ENCODE measurements at places on chromosomes 11 and 22. TPM values are rescaled to one million over a fixed set of nuclear protein-coding genes. Genes with fewer than 3 reads are reported as not detected.

DNA sequence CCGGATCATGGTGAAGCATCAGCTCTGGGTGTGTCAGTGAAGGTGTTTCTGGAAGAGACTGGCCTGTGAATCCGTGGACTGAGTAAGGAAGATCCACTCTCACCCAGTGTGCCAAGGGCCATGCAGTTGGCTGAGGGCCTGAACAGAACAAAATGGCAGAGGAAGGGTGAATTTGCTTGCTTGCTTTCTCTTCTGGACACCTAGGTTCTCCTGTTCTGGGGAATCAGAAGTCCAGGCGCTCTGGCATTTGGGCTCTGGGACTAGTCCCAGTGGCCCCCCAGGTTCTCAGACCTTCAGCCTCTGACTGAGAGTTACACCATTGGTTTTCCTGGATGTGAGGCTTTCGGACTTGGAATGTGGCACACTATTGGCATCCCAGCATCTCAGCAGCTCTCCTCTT is 1170.8 kb downstream of the TBC1D22A start:
- no peak for DNase-seq

The CSF2RB gene
- 3.2 TPM for total RNA-seq

GRCh38 chr11:65489035-65489705 is 9.7 kb upstream of the MALAT1 start:
- DNase-seq = peak; percentile 81

- DNase-seq = no peak
Measured at GRCh38 chr22:43817402-43817801, 5.3 kb upstream of the EFCAB6 start.

The OR5P2 gene
- total RNA-seq = not detected

The SYT7 gene
- total RNA-seq = 32.5 TPM

The LIF gene
- 0.64 TPM for total RNA-seq

The KCNK4 gene
- total RNA-seq = not detected

The POU2AF3 gene
- 0.74 TPM for total RNA-seq

GRCh38 chr11:13261591-13262061 is 16.0 kb upstream of the BMAL1 start:
- DNase-seq = no peak

- no peak for DNase-seq
Measured at GRCh38 chr11:119380160-119380826, 1.2 kb downstream of the USP2 start.

- no peak for DNase-seq
Measured at GRCh38 chr11:132866783-132867545, 665.3 kb downstream of the OPCML start.

GRCh38 chr11:62540804-62541701 is 5.6 kb downstream of the AHNAK start:
- peak; percentile 62 for DNase-seq

DNA sequence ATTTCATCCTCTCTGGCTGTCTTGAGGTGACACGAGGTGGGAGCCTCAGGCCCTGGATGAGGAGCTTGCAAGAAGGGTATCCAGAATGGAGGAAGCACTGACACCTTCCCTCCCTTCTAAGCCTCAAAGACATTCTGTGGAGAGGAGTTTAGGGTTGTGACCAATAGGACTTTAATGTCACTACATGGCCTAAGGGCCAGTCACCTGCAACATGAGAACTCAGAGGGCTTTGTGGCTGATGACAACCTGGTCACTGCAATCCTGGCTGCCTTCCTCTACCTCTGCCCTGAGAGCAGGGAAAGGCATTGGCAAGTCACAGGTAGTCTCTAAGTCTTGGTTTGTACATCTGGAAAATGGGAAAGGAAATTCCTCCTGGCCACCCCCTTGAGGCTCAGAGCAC is 33.7 kb downstream of the PISD start:
- peak; percentile 3 for DNase-seq

The OR4D11 gene
- not detected for total RNA-seq

DNA sequence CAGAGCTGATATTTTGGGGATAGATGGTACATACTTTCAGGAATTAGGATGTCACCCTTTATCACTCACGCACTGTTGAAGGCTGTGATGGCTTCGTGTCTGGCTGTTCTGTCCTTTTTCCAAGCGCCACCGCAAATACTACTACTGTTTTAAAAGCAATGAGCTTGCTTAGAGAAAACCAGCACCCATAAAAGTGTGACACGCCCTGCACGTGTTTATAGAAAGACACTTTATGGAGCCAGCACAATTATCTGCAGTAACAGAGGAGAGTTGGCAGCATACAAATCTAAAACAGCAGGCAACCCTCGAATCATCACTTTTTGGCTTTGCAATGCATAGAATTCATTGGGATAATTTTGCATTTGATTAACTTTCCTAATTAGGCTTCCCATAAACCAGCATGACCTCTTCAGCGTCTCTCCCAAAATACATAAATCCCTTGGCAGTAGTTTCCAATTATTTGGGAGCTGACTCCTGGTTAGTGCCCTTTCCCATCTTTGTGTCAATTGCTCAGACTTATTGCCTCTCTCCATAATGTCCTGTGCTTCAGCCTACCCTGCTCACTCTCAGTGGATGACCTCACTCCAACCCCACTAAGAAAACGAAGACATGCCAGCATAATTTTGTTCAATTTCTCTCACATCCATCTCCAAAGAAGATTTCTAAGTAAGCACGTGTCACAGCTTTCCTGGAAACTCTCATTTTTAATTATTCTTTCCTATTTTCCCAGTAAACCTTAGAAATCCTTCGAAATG is 118.7 kb upstream of the LARGE1 start:
- no peak for DNase-seq

The HPS4 gene
- 10.0 TPM for total RNA-seq

GRCh38 chr11:12860827-12861226 is 148.3 kb upstream of the RASSF10 start:
- DNase-seq = no peak

- no peak for DNase-seq
Measured at GRCh38 chr22:35570686-35571194, 30.1 kb downstream of the RASD2 start.

DNA sequence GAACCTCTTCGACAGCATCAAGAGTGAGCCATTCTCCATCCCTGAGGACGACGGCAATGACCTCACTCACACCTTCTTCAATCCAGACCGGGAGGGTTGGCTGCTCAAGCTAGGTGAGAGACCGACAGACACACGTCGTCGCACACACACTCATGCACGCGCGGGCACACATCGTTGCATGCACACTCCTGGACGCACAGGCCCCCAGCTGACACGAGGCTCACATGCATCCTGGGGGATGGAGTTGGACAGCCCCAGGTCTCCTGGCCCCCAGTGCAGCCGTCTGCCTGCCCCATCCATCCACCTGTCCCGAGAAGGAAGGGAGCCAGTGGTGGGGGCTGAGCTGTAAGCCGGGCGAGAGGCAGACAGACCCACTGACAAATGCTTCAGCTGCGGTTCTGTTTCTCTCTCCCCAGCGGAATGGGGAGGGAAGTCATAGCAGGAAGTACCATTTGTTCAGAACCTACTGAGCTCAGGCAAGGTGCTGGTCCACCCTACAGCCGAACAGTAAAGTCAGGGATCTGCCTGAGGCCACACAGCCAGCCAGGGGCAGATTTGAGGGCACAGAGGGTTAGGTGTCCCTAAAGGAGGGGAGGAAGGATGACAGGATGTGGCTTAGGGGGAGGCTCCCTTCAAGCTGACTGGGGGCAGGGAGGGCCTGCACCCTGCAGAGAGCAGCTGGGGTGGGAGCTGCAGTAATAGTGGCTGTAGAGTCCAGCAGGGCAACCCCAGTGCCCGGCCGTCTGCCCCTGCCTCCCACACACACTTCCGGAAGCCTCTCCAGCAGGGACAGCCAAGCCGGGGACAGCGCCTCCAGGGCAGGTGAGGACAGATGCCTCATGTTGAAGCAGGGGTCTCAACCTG is 27.1 kb downstream of the CYTH4 start:
- no peak for DNase-seq

GRCh38 chr11:69309631-69310280 is 15.8 kb downstream of the MYEOV start:
- no peak for DNase-seq

DNA sequence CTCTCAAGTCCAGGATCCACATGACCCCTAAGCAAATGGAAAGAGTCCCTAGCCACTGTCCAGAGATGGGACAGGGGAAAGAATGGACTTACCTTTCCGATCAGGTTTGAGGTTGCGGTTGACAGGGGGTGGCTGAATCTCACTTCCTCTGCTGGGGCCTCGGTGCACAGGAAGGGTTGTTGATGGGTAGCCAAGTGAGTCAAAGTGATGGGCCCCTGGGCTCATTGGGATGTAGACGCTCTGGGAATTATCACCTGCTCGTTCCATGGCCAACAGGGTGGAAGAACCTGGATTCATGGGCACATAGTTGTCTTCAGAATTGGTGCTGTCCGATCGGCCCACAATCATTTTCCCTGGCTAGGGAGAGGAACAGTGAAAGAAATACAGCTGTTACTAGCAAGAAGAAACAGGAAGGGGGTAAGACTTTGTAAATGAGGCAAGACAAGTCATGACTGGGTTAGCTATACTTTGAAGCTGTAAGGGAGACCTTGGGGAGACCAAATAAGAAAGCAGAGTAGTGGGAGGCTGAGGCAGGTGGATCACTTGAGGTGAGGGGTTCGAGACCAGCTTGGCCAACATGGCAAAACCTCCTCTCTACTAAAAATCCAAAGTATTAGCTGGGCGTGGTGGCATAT is 34.7 kb downstream of the USP35 start:
- no peak for DNase-seq

GRCh38 chr11:40316171-40316570 is 1143.3 kb downstream of the LRRC4C start:
- DNase-seq = no peak

Measured in left ventricle myocardium superior (tissue), 1 donor.